Effector memory CD8-positive, alpha-beta T cell (primary cell): ENCODE measurements at places on chromosomes 7 and 10.
A peak's percentile ranks its signal among the peaks of the same experiment; 100 is the strongest.

DNA sequence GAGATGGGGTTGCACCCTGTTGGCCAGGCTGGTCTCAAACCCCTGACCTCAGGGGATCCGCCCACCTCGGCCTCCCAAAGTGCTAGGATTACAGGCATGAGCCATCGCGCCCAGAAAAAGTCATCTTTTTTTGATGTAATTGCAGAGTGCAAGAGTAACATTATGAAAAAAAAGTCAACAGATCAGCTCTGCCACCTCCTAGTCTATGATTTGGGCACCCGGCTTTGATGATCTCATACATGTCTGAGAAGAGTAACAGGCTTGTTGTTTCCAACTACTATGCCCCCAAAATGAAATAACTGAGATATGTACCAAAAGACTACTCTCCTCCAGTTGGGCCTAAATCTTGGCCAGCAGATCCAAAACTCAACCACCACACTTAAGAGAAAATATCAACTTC is 40.8 kb downstream of the VOPP1 start:
- no peaks in the 10 kb centered on the region for H3K27me3 ChIP-seq
- peaks cover 73% of the 10 kb centered on the region for H3K4me1 ChIP-seq
- H3K27ac ChIP-seq: no peak overlapping the region
- no peak overlapping the region for H3K4me3 ChIP-seq

DNA sequence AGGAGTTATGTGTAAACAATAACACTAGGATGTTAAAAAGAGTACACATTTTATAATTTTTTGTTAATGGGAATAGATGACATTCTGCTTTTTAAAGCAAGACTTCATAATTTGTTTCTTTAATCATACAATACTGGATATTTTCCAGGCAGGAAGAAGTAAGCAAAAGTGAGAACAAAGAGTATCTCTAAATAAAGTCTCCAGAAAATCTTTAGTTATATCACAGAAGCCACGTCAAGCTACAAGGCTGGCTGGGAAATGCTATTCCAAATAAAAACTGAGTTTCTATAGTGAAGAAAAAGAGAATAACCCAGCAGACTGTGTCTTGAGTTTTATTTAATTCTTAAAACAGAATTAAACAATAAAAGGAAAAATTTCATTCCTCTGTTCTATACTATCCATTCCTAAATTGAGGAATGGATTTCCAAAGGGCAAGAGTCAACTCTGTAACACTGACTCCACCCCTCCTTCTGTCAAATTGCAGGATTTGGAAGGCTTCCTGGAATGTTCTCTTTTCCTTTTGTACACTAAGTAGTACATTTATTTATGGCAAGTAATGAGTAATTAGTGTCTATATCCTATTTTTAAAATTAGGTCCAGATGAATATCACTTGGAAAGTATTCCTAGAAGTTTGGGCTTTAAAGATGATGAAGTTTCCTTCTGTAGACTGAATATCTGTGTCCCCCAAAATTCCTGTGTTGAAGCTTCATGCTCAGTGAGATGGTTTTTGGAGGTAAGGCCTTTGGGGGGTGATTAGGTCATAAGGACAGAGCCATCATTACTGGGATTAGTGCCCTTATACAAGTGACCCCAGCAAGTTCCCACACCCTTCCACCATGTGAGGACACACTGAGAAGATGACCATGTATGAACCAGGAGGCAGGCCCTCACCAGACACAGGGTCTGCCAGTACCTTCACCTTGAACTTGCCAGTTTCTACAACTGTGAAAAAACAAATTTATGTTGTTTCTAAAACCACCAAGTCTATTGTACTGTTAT is 290.9 kb downstream of the CRPPA start:
- no peak overlapping the region for H3K4me3 ChIP-seq
- H3K4me1 ChIP-seq: no peaks in the 10 kb centered on the region
- H3K27ac ChIP-seq: no peak overlapping the region
- H3K27me3 ChIP-seq: no peaks in the 10 kb centered on the region

GRCh38 chr10:33487014-33487776 is 152.7 kb upstream of the NRP1 start:
- H3K27ac ChIP-seq: peak overlapping the region; percentile 66
- no peaks in the 10 kb centered on the region for H3K36me3 ChIP-seq
- H3K4me1 ChIP-seq: peaks cover 7% of the 10 kb centered on the region
- H3K27me3 ChIP-seq: no peaks in the 10 kb centered on the region
- DNase-seq: no peak
- peak overlapping the region; percentile 58 for H3K4me3 ChIP-seq

DNA sequence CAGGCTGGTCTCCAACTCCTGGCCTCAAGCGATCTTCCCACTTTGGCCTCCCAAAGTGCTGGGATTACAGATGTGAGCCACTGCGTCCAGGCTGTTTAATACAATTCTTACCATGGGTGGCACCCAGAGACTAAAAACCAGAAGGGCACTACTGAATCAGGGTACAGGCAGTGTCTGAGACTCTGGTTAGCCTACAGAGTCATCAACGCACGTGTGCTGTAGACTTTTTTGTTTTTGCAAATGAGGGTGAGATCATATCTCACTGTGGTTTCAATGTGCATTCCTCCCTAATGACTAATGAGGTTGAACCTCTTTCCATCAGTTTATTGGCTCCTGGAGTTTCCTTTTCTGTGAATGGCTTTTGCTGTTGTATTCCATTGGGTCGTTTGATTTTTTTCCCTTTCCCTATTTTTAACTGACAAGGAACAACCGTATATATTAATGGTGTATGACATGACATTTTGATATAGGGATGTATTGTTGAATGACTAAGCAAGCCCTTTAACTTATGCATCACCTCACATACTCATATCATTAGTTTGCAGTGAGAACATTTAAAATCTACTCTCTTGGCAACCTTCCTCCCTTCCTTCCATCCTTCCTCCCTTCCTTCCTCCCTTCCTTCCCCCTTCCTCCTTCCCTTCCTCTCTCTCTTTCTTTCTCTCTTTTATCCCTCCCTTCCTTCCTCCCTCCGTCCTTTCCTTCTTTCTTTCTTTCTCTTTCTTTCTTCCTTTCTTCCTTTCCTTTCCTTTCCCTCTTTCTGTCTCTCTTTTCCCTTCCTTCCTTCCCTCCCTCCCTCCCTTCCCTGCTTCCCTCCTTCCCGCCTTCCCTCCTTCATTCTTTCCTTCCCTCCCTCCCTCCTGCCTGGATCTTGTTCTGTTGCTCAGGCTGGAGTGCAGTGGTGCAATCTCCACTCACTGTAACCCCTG is 9.3 kb upstream of the TMEM270 start:
- H3K4me3 ChIP-seq: no peak overlapping the region
- H3K36me3 ChIP-seq: peaks cover 3% of the 10 kb centered on the region
- H3K4me1 ChIP-seq: peaks cover 4% of the 10 kb centered on the region
- H3K27me3 ChIP-seq: peaks cover 33% of the 10 kb centered on the region
- no peak for DNase-seq
- H3K27ac ChIP-seq: no peak overlapping the region

GRCh38 chr7:5450549-5451327 is 27.1 kb upstream of the TNRC18 start:
- H3K27ac ChIP-seq: no peak overlapping the region
- no peak overlapping the region for H3K4me3 ChIP-seq
- H3K27me3 ChIP-seq: no peaks in the 10 kb centered on the region
- no peaks in the 10 kb centered on the region for H3K4me1 ChIP-seq
- H3K36me3 ChIP-seq: peaks cover 6% of the 10 kb centered on the region

DNA sequence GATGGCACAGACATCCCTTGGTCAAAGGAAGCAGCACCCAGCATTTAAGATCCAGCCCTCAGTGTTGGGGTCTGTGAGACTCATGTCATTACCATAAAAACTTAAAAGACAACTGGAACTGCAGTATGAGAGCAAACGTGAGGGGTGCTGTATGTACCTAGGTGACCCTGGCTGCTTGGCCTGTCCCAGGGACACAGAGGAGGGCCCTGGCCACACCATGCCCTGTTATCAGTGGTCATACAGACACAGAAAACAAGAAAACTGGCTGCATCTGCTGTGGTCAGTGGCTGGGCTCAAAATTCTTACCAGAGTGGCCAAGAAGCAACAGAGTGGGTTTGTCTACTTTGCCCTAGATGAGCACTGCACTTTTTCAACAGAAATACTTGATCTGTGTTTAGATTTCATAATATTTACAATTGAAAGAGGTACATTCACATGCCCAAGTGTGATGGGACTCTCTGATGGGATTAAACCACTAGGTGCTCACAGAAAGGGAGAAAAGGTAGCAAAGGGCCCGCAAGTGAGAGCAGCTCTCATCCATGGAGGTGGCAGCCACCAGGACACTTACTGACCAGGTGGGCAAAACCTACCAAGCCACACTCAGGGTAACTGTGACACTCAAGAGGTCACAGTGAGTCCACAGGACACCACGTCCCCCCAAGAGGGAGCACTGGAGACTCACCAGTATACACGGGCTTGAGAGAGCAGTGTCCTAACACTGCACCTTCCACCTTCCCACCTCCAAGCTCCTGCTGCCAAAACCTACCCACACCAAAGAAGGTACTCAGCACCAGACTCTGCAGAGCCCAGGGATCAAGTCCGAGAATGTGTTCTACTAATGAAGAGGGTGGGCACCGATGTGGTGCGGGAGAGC is 68.1 kb upstream of the CAMK2B start:
- H3K36me3 ChIP-seq: peaks cover 42% of the 10 kb centered on the region
- H3K4me3 ChIP-seq: no peak overlapping the region
- H3K27me3 ChIP-seq: no peaks in the 10 kb centered on the region
- peak overlapping the region; percentile 79 for H3K27ac ChIP-seq

- peak overlapping the region; percentile 9 for H3K4me3 ChIP-seq
- H3K4me1 ChIP-seq: peaks cover 50% of the 10 kb centered on the region
- H3K36me3 ChIP-seq: no peaks in the 10 kb centered on the region
- peak overlapping the region; percentile 90 for H3K27ac ChIP-seq
- H3K27me3 ChIP-seq: no peaks in the 10 kb centered on the region
- DNase-seq: no peak
Measured at GRCh38 chr7:24898691-24899090, 81.3 kb downstream of the OSBPL3 start.
